ENCODE measurements at places on chromosomes 2 and 18.
A peak's percentile ranks its signal among the peaks of the same experiment; 100 is the strongest.

GRCh38 chr2:163878718-163879117 is 142.9 kb upstream of the FIGN start:
- DNase-seq: peak; percentile 25

GRCh38 chr2:224181534-224182155 is 142.6 kb upstream of the SERPINE2 start:
- DNase-seq: no peak

DNA sequence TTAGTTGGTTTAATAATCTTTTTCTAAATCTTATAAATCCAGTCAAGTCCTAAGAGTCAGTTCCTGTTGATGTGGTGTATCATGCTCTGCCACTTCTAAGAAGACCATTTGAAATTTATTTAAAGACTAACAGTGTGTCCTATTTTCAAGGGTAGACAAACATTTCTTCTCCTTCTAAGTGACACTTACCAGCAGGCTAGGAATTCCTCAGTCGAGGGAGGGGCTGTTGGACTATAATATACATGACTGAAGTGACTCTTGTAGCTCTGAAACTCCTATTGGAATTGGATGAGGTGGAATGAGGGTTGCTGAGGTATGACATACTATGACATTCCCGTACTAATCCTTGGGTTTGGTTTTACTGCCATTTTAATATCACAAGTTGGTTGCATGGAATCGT is 30.6 kb downstream of the ITGB6 start:
- DNase-seq: no peak

GRCh38 chr2:143645921-143646645 is 516.9 kb downstream of the ARHGAP15 start:
- DNase-seq: no peak

GRCh38 chr2:187453078-187453641 is 5.1 kb upstream of the CALCRL start:
- DNase-seq: peak; percentile 17

GRCh38 chr2:2405780-2406179 is 74.7 kb upstream of the MYT1L start:
- no peak for DNase-seq

DNA sequence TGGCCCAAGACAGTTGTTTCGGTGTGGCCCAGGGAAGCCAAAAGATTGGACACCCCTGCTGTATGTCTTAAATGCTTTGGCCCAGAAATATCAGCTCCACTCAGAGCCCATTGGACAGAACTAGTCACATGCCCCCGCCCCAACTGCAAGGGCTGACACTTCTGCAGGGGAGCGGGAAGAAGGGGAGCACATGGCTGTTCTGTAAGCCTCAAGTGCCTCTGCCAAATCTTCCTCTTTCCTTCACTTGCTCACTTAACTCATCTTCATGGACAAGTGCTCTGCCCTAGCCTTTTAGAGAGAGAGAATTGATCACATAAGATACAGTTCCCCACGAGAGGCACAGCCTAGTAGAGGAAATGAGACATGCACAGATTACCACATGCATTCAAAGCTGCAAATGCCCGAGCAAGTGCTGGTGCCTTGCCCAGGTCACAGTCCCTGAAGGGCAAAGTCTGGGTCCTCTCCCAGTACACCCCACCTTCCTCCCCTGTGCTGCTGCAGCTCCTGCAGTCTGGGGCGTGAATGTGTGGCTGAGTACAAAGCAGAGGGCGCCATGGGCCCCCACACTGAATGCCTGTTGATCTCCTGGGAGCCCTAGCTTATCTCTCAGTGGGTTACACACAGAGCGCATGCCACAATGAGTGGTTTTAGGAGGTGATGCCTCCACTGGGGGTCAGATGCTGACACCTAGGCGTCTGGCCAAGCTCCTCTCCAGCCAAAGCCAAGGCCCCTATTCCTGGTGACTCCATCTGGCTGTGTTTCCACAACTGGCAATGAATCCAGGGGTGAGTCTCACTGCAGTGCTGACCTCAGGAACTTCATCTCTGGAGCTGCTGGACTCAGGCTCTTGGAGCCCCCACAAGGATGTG is 135.3 kb downstream of the CTIF start:
- DNase-seq: no peak

- DNase-seq: no peak
Measured at GRCh38 chr2:190311893-190312634, 7.6 kb downstream of the HIBCH start.

- DNase-seq: peak; percentile 46
Measured at GRCh38 chr2:96537066-96537733, 648 bp downstream of the ARID5A start.

DNA sequence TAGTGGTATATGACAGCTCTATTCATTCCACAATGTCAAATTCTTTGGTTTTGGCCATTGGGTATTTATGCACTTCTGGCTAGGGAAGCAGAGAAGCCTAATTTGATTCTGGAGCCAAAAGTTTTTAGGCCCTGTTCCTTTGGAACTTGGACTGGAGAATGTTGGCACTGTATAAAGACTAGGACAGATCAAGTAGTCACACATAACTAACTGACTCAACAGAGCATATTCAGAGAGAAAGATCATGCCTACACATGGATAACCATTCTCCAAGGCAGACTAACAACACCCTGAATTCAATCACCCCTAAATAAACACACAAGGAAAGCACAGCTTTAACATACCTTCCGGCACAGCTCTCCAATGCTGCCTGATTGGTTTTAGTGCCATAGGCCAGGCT is 62.9 kb downstream of the ARHGAP15 start:
- DNase-seq: no peak

- no peak for DNase-seq
Measured at GRCh38 chr18:79397830-79398761, 2.4 kb downstream of the NFATC1 start.
